ENCODE measurements at places on chromosomes 2 and 18.

DNA sequence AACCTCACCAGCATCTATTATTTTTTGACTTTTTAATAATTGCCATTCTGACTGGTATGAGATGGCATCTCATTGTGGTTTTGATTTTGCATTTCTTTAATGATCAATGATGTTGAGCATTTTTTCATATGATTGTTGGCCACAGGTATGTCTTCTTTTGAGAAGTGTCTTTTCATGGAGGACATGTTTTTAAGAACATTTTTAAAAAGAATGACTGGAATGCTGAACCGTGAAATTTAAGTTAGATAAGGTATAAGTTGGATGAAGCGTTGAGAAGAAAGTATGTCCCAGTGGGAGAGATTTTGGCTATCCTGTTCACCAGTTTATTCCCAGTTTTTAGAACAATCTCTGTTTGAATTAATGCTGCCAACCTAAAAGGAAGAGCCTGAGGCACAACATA lies 365.9 kb downstream of the CELF4 start:
- no peak for DNase-seq

- no peak for DNase-seq
Observed at GRCh38 chr18:44841221-44841620, 160.5 kb downstream of the SETBP1 start.

DNA sequence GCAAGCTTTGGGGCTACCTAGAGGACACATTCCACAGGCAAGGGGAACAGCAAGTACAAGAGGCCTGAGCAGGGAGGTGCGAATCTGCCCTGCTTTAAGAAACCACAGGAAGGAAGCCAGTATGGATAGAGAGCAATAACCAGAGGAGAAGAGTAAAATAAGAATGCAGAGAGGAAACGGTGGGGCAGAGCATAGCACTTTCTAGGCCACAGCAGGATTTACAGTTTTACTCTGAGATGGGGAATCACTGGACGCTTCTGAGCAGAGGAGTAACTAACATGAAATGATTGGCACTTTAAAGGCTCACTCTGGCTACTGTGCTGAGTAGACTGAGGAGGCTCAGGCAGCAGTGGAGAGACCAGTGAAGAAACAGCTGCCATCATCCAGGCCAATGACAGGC lies 23.8 kb downstream of the AAK1 start:
- no peak for DNase-seq

- no peak for DNase-seq
Observed at GRCh38 chr18:4781873-4782272, 326.8 kb upstream of the DLGAP1 start.

GRCh38 chr2:238320648-238321281 lies 447 bp downstream of the TRAF3IP1 start:
- no peak for DNase-seq

- no peak for DNase-seq
Observed at GRCh38 chr2:213187386-213187785, 36.0 kb upstream of the IKZF2 start.

GRCh38 chr18:36471393-36471792 lies 173.9 kb downstream of the FHOD3 start:
- DNase-seq = no peak

DNA sequence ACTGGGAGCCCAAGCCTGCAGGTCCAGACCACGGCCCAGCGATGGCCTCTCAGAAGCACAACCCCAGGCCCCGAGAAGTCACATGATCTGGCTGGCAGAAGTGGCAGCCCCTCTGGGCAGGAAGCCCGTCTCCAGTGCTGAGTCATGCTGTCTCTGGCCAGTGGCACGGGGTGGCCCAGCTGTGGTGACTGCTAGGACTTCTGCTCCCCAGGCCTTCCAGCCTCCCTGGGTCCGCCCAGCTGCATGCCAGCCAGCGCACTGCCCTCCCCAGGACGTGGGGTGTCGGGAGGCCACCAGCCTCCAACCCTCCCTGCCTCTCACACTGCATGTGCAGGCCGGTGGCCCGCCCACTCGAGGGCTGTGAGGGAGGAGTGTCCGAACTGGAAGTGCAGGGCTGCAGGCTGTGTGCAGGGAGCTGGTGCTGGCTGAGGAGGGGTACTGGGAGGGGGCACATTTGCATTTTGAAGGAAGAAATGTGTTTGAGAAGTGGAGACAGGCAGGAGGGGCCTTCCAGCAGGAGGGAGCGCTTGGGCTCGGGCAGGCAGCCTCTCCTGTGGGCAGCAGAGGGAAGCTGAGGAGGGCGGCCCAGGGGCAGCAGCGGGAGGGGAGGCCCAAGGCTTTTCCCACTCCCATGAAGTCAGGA lies 17.0 kb upstream of the HPCAL1 start:
- no peak for DNase-seq

DNA sequence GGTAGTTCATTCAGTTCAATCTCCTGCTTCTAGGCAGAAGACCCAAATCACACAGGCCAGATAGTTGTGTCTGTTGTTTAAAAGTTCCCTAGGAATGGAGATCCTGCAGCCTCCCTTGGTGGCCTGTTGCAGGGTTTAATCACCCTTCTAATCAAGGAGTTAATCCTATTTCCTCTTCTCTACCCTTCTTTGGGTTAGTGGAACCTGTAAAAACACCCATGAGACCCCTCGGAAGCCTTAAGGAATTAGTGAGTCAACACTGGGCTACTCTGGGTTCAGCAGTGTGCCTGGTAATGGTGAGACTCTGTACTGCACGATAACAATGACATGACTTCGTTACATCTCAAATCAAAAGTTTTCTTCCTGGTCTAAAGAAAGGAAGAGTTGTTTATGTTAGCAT lies 217.6 kb upstream of the NRP2 start:
- DNase-seq = no peak

- DNase-seq = peak; percentile 47
Observed at GRCh38 chr2:11863513-11864328, 117.3 kb downstream of the LPIN1 start.

- DNase-seq = no peak
Observed at GRCh38 chr2:23452853-23453420, 68.0 kb downstream of the KLHL29 start.

DNA sequence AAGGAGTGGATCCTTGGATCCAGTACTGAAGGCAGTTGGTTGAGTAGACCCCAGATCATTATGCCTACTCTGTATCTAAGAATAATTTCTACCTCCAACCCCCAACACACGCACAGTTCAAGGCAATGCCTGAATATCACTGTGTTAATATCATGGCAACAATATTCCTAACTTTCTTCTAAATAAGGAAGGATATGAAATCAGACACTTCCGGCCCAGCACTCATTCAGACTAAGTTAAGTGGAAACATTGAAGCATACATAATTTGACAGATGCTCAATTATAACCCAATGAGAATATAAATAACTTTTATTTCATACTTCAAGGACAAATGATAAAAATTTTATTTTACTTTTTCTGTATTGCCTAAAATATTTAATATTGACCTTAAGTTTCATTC lies 153.6 kb upstream of the COL3A1 start:
- DNase-seq = no peak

- DNase-seq = no peak
Observed at GRCh38 chr2:86066915-86067314, 38.8 kb downstream of the POLR1A start.

DNA sequence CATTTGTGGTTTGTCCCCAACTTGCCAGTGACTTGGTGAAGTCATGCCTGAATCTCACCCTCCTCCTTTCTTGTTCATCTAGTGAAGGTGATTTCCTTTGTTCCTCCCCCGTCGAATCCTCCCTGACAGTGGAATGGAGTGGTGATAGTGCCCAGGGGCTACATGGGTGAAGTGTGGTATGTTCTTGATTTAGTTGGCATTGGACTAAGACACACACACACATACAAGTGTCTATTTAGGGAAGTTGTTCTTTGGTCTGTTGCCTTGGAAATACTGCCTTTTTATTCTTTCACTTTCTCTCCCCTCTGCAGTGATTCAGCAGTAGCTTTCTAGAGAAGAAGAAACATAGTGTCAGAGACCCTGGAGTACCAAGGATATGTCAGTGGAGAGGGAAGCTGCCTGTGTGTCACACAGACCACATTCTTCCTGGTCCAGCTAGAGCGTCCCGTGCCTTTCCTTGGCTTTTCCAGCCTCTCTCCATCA lies 10.9 kb downstream of the INPP4A start:
- no peak for DNase-seq

DNA sequence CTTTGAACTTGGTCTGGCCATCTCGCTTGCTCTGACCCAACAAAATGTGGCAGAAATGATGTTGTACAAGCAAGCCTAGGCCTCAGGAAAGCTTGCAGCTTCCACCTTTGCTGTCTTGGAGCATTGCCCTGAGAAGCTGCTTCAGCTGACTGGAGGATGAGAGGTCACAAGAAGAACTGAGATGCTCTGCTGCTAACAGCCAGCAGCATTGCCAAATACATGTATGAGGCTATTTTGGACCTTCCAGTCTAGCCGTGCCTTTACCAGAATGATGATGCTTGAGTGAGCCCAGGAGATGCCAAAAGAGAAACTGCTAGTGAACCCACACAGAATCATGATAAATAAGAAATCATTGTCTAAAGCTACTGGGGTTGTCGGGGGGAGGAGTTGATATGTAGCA lies 13.2 kb upstream of the ITGAV start:
- no peak for DNase-seq

DNA sequence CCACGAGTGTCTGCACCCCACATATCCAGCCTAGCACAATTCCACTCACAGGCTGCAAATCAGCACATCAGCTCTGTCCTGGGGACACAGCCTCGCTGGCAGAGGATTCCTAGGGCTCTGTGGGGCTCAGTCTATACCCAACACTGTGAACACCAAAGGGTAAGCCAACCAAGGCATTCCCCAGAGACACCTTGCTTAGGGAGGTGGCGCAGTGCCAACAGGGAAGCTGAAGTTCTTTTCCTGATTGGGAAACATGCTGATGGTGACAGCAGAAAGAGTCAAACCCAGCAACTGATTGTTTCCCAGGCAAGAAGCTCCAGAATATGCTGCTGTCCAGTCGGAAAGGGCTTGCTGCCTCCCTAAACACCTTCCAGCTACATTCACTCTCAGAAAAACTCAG lies 55.8 kb downstream of the TTC32 start:
- DNase-seq = no peak

DNA sequence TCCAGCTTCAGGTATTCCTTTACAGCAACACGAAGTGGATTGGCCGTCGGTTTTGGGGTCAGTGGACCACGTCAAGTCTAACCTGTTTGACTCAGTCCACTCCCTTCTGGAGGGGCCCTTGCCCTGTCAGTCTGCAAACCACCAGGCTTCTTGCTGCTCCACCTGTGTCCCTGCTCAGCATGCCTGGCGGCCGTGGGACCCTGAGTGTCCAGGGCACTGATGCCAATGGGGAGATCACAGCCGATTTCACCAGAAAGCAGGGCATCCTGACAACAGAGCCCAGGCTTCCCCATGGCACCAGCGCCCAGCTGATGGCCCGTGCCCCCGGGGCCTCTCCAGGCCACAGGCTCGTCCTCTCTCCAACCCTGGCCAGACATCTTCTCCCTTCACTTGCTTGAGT lies 41.2 kb upstream of the HS6ST1 start:
- DNase-seq = no peak

DNA sequence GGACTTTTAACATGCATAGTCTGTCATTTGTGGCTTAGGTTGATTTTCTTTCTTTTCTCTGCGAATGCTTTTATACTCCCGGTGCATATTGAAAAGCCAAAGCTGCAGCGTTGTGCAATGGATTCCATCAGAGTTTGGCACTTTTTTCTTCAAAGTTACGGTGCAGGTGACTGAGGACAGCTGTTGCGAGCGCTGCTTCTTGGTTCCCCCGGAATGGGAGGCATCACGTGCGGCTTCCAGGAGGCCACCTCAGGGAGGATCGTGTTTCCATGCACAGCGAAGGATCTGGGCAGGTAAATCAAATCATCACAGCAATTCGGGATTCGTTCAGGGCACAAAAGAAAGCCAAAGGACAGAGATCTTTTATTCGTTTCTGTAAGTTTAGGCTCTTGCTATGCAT lies 109.6 kb upstream of the ALKAL2 start:
- DNase-seq = no peak

DNA sequence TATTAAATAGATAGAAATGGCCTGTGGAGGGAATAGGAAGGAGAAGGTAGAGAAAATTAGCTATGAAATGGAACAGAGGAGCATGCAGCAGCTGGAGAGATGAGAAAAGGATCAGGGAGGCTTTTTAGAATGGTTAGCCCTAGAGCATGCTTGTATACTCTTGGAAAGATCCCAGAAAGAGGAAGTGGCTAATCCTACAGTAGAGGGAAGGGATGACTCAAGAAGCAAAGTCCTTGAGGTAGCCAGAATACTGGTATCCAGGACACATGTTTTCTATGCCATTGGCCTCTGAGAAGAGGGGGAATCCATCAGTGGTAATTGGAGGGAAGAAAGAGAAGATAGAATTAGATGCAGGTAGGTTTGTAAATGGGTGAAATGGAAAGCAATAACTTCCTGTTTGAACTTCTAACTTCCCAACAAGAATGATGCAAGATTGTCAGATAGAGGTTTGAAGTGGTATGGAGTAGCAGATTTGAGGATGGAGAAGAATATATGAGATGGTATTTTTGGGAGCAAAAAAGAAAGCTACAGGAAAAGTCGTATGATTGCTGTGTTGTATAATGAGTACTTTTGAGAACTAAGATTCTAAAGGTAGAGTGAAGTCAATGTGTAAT lies 17.1 kb upstream of the OSBPL6 start:
- no peak for DNase-seq

DNA sequence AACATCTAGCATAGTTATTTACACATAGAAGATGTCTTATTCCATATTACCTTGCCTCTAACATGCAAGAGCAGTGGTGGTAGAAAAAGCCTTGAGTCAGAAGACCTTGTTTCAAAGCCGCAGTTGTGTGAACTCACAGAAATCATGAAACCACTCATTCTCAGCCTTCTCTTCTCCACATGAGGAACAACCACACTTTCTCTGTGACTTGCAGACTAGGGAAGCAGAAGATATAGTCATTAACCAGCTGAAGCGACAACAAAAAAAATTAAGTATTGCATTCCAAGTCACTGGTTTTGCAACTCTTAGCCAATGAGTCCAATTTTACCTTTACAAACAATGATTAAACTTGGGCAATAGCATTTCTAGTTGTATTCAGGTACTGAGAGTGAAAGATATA lies 19.0 kb downstream of the TWSG1 start:
- DNase-seq = no peak

DNA sequence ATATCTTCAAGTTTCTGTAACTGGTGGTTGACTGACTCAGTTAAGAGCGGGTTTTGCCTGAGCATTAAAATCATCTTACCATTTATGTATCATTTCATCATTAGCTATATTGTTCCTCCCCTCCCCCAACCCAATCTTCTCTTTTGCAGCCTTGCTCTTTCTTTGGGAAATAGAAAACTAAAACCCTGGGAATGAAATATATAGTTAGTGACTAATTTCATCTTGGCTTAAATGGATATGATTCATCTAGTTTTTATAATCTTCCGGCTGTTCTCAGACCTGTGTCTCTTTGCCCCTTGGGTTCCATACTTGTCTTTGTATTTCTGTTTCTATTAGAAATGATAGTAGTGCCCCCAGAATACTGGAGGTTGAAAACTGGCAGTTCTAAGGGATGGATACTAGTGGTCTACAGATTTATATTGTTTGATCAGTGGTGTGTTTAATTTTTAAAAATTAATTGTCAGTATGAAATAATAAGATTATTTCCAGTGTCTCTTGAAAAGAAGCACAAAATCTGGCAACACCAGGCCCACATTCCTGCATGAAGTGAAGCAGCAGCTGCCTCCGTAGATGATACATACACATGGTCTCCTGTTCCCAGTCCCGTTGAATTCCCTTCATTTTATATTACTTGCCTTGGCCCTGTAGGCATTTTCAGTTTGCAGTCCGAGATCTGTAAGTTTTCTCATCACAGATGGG lies 44.5 kb downstream of the PHLPP1 start:
- DNase-seq = no peak
